ENCODE measurements at places on chromosomes 7 and 10.

- no peak for DNase-seq
Observed at GRCh38 chr10:101536800-101537199, 51.3 kb downstream of the POLL start.

DNA sequence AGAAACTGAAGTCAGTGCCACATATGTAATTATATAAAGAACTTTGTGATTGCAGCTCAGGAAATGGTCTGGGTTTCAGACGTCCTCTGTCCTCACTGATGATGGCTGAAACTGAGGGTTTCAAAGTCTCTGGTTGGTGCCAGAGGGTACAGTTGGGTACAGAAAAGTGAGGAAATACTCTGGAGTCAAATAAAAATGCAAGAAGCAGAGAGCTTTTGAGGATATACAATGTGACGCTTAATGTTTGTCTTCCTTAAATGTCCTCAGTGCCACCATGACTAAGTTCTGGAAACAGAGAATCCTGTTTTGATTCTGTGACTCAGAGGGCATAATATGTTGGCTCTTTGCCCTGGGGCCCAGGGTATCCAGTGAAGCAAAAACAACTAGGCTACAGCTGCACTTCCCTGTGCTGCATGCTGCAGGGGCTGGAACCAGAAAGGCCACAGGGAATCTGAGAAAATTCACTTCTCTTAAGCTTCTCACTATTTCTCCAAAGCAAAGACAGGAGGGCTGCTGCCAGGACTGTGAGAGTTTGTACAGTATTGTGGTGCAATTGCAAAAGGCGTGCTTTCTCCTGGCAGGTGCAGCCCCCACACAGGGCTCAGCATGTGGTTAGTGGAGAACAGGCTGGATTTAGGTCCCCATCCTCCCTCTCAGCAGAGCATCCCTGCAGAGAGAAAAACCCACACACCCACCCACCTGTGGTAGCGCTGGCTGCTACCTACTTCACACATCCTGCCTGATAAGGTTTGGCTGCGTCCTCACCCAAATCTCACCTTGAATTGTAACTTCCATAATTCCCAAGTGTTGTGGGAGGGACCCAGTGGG is 169.5 kb upstream of the SVIL start:
- DNase-seq = no peak

DNA sequence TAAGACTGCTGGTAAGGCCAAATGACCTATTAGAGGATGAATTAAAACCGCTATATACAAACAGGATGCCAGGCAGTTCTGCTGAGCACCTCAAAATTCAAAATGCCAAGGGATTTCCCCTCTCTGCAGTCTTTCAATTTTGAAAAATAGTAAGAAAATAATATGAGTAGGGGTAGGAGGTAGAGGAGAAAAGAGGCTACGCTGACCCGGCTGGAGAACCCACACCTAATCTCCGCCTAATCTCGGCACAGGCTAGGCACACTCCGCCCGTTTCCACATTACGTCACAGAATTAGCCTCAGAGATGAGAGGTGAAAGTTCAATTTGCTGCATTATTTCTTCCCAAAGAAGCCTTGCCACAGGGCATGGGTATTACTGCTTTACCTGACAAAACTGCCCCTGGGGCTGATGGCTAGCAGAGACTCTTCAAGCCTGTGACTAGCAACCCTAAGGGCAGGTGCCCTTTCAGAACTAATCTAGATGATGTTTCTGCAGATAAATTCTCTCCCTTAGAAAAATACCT is 21.3 kb upstream of the SPOCK2 start:
- no peak for DNase-seq

DNA sequence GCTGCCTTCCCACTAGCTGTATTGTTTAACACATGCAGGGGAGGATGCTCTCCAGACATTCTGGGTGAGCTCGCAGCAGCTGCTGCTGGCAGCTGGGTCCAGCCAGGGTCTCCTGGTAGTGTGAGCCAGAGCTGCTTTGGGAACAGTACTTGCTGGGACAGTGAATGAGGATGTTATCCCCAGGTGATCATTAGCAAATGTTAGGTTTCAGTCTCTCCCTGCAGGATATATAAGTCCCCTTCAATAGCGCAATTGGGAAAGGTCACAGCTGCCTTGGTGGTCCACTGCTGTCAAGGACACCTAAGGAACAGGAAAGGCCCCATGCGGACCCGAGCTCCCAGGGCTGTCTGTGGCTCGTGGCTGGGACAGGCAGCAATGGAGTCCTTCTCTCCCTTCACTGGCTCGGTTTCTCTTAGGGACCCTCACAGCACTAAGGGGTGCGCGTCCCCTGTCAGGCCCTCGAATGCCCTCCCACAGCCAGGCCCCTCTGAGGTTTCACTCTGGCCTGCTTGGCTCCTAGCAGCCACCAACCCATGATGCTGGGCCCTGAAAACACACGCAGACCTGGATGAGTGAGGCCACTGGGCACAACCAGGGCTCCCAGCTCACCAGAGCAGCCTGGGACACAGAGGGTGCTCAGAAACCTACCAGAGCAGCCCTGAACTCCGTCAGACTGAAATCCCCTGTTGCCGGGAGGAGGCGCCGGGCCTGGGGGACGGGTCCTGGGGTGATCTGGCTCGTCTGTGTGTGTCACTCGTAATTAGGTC is 173.0 kb upstream of the LANCL2 start:
- DNase-seq = no peak

GRCh38 chr7:4661871-4662270 is 20.2 kb upstream of the FOXK1 start:
- no peak for DNase-seq

GRCh38 chr10:77909749-77910375 is 16.7 kb downstream of the DLG5 start:
- DNase-seq = no peak

DNA sequence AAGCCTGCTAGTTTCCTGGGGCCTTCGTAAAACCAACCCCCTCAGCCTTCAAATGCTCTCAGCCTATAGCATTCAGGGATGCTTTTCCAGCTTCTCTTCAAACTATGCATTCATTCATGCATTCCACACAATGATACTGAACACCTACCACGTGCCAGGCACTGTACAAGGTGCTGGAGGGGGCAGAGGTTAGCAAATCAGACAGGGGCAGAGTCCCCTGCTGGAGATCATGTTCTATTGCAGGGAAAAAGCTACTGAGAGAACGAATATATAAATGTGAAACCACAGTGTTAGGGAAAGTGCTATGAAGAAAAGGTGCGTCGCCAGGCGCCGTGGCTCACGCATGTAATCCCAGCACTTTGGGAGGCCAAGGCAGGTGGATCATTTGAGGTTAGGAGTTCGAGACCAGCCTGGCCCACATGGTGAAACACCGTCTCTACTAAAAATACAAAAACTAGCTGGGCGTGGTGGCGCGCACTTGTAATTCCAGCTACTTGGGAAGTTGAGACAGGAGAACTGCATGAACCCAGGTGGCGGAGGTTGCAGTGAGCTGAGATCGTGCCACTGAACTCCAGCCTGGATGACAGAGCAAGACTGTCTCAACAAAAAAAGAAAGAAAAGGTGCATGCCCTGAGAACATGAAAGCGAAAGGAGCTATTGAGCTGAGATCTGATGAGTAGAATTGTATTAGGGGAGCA is 64.6 kb upstream of the CALN1 start:
- DNase-seq = no peak

DNA sequence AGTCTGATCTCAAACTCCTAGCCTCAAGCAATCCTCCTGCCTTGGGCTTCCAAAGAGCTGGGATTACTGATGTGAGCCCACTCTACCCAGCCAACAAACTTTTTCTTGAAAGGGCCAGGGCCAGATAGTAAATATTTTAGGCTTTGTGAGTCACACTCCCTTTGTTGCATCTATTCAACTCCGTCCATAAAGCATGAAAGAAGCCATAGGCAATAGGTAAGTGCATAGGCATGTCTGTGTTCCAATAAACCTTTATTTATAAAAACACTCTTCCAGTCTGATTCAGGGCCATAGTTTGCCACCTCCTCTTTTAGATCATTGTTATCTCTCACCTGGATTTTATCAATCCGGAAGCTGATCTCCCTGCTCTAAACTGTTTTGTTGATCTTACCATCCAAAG is 105.6 kb upstream of the BMPER start:
- DNase-seq = no peak

GRCh38 chr7:151694828-151695580 is 175.3 kb upstream of the RHEB start:
- no peak for DNase-seq

DNA sequence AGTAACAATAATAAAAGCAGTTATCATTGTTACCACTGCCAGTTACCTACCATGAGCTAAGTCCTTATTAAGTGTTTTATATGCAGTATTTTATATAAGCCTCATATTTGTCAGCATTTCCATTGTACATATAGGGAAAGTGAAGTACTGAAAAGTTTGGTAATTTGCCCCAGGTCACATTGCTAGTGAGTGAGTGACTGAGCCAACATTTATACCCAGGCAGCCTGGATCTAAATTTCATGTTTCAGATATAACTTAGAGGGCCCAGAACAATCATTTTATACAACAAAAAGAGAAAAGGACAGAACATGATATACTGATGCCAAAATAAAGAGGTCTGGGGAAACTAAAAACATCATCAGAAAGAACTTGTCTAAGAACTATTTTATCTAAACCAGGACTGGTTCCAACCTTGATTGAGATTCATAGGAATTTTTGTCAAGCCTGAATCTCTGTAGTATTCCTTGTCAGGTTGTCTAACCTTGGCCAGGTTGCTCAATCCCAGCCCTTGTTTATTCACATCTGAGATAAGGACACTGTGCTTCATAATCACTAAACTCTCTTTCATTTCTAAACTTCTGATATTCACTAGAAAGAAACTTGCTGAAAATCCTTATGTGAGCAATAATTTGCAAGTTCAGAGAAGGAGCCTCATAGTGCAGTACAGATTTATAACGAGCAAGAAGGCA is 308.2 kb downstream of the IPMK start:
- DNase-seq = no peak

DNA sequence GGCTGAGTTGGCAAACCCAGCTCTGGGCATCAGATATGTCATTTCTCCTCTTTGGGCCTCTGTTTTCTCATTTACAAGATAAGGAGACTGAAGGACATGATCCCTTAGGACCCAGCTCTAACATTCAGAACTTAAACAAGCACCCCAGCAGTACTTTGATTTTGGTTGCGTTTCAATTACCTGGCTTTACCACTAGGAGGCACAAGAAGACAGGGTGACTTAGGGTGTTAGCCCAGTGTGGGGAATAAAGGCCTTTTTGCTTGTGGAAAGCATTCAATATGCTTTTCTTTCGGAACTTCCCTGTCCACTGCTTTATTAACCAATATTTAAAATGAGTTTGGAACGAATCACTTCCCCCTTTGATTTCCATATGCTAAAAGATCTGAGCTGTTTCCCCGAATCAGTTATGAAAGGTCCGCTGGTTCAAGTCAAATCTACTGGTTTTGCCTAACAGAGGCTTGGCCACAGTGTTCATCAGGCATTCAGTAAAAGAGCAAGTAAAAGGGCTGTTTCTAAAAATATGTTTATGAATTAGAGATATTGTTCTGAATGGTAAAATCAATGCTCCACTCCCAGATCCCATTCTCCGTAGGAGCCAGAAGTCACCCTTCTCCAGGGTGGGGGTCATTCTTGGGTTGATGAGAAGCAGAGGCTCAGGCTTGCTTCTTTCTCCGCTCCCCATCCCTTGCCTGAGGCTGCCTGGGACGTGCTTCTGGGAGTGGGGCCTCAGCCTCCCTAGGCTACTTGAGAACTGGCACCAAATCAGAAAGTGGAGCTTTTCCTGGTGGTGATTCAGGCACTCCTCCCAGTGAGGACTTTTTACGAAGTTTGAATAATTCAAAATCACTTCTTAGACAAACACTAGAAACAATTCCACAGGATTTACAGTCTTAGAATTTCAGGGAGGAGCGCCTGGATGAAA is 105.5 kb downstream of the MYOF start:
- DNase-seq = no peak

DNA sequence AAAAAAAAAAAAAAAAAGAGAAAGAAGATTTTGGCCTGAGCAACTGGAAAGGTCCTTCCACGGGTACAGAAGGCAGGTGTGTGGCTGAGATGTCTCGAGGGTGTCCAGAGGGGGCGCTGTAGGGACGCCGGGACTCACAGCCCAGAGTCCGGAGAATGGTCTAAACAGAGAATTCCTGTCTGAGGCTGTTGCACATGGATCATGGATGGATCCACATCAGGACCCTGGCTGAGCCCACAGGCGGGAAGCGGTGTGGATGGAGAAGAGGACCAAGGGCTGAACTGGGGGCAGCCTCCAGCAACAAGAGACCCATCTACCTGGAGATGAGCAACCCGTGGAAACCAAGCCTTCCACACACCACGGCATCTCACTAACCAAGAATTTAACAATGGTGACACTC is 55.0 kb downstream of the PKD1L1 start:
- DNase-seq = no peak

GRCh38 chr7:157113607-157114006 is 25.1 kb upstream of the UBE3C start:
- DNase-seq = no peak

DNA sequence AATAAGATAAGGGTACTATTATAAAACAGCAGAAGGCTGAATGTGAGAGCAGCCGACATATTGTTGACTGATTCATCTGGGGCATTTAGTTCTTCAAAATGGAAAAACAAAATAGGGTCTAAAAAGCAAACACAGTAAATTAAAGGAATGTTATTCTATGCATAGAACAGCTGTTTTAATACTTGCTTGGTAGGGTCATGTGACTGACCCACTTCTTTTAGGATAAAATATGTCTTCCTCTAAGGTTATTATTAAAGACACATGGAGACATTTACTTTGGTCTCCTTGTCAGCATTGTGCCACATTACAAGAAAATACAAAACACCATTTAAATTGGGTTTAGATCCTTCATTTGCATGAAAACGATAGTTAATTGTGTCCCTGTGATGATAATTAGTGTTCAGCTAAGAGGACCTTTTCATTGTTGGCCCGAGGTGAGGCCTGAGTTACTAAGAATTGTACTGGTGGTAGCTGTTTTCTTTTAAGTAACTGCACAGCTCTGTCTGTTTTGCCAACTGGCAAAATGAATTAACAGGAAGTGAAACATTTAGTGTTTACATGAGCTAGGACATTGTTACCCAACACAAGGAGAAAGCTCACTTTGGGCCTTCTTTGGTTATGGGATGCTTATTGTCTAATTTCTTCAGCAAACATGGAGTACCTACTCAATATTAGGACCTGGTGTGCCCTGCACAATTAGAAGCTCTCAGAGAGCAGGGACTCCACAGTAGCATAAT is 764.4 kb downstream of the LRMDA start:
- DNase-seq = no peak

- no peak for DNase-seq
Observed at GRCh38 chr7:90178679-90179278, 24.5 kb downstream of the STEAP1 start.

DNA sequence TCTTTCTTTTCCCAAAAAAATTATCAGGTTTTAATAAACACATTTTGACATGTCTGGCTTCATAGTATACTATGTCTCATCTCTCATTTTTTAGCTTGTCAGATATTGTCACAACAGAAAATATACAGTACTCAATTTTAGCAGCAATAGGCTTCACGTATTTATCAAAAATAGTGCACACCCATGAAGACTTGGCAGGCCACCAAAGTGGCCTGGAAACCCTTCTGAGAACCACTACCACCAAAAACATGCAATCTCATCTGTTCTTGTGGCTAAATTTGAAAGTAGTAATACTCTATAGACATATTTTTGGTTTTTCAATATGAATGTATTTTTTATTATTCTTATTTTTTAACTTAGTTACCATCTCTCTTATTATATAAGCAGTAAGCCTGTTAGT is 1094.5 kb upstream of the LRRN3 start:
- DNase-seq = no peak
